ENCODE measurements at places on chromosomes 1 and 21. TPM values are rescaled to one million over a fixed set of nuclear protein-coding genes. Genes with fewer than 3 reads are reported as not detected.

The UBE2U gene
- total RNA-seq, result not detected

The SELENBP1 gene
- 90.6 TPM for total RNA-seq

The EXO1 gene
- total RNA-seq, result 4.1 TPM

The LCE3D gene
- not detected for total RNA-seq

The CHRM3 gene
- total RNA-seq, result 0.13 TPM

The KIF17 gene
- total RNA-seq, result 0.43 TPM

The OR2AK2 gene
- total RNA-seq, result not detected

The DNALI1 gene
- 8.1 TPM for total RNA-seq

The RHOU gene
- 25.9 TPM for total RNA-seq

The CATSPERE gene
- 2.4 TPM for total RNA-seq

The S100A3 gene
- total RNA-seq, result 2.0 TPM

The IKBKE gene
- 17.2 TPM for total RNA-seq

The RGS13 gene
- total RNA-seq, result not detected

The IL19 gene
- total RNA-seq, result not detected

The SLC45A1 gene
- 0.86 TPM for total RNA-seq

The FAM177B gene
- not detected for total RNA-seq

The LCE3C gene
- not detected for total RNA-seq

The IARS2 gene
- total RNA-seq, result 91.1 TPM

The AGO4 gene
- total RNA-seq, result 23.9 TPM

The NUP210L gene
- 0.86 TPM for total RNA-seq

The AMY1B gene
- not detected for total RNA-seq

The LRRC8D gene
- total RNA-seq, result 24.8 TPM

The LRRC53 gene
- not detected for total RNA-seq

The FCRL5 gene
- not detected for total RNA-seq

The SPRR4 gene
- total RNA-seq, result not detected

The PLEKHN1 gene
- 0.91 TPM for total RNA-seq

The MAP7D1 gene
- 76.4 TPM for total RNA-seq

The HPDL gene
- total RNA-seq, result 0.39 TPM

The SGIP1 gene
- total RNA-seq, result 2.2 TPM

The SPRR3 gene
- not detected for total RNA-seq

The MEX3A gene
- total RNA-seq, result 1.1 TPM

The PYHIN1 gene
- not detected for total RNA-seq

The C1orf174 gene
- total RNA-seq, result 23.8 TPM

The HPCA gene
- not detected for total RNA-seq

The ZNF648 gene
- total RNA-seq, result 0.22 TPM

The P3H1 gene
- 138 TPM for total RNA-seq

The NTMT2 gene
- total RNA-seq, result not detected

The MYCL gene
- total RNA-seq, result 0.22 TPM

The NUDT4B gene
- 46.0 TPM for total RNA-seq

The MEAF6 gene
- total RNA-seq, result 61.8 TPM

The SIK1 gene
- total RNA-seq, result 1.2 TPM

The ZMPSTE24 gene
- 108 TPM for total RNA-seq

The AQP10 gene
- 0.13 TPM for total RNA-seq

The ANKRD35 gene
- 2.8 TPM for total RNA-seq

The VAV3 gene
- 1.2 TPM for total RNA-seq

The S100A16 gene
- 138 TPM for total RNA-seq

The FOXE3 gene
- not detected for total RNA-seq

The AADACL3 gene
- not detected for total RNA-seq

The AJAP1 gene
- not detected for total RNA-seq

The CYP4A11 gene
- not detected for total RNA-seq

The GCLM gene
- total RNA-seq, result 77.2 TPM

The TCEA3 gene
- 71.5 TPM for total RNA-seq

The HSD11B1 gene
- total RNA-seq, result 4.2 TPM

The SRRM1 gene
- total RNA-seq, result 63.6 TPM

The C8A gene
- not detected for total RNA-seq

The SOD1 gene
- total RNA-seq, result 294 TPM
